Mucosa of descending colon (tissue), 3 donors: ENCODE measurements at places on chromosomes 3 and 15. TPM values are rescaled to one million over a fixed set of nuclear protein-coding genes. Genes with fewer than 3 reads are reported as not detected.

Gene THPO
- not detected for total RNA-seq

Gene CCDC54
- not detected for total RNA-seq

Gene PLIN1
- 0.77 TPM for total RNA-seq

Gene PHLDB2
- 90.2 TPM for total RNA-seq

Gene TM2D3
- 35.8 TPM for total RNA-seq

Gene PPCDC
- 18.9 TPM for total RNA-seq

Gene BRPF1
- total RNA-seq = 15.6 TPM

Gene ROPN1B
- 0.22 TPM for total RNA-seq

Gene SLC24A5
- not detected for total RNA-seq

Gene MASP1
- total RNA-seq = 4.5 TPM

Gene C15orf62
- total RNA-seq = 0.63 TPM

Gene KLHL6
- 1.9 TPM for total RNA-seq

Gene UROC1
- total RNA-seq = not detected

Gene TTC21A
- total RNA-seq = 7.2 TPM

Gene GPR171
- total RNA-seq = 1.5 TPM

Gene ADPRH
- total RNA-seq = 2.7 TPM

Gene GOLGA8G
- total RNA-seq = not detected

Gene CTDSPL
- 59.1 TPM for total RNA-seq

Gene RPL4
- total RNA-seq = 1,623 TPM

Gene SCG5
- total RNA-seq = 4.2 TPM

Gene TLR9
- total RNA-seq = 0.89 TPM

Gene LRRC31
- total RNA-seq = 42.6 TPM

Gene SST
- total RNA-seq = 7.2 TPM

Gene GPR149
- total RNA-seq = not detected

Gene SNX22
- total RNA-seq = 0.35 TPM
